ENCODE measurements at places on chromosomes 3 and 15.

GRCh38 chr3:150344079-150344759, 63.9 kb upstream of the TSC22D2 start:
- peaks cover 19% of the 10 kb centered on the region for H3K4me1 ChIP-seq
- no peak overlapping the region for H3K27ac ChIP-seq
- no peaks in the 10 kb centered on the region for H3K36me3 ChIP-seq
- no peak for DNase-seq
- H3K27me3 ChIP-seq: no peaks in the 10 kb centered on the region

DNA sequence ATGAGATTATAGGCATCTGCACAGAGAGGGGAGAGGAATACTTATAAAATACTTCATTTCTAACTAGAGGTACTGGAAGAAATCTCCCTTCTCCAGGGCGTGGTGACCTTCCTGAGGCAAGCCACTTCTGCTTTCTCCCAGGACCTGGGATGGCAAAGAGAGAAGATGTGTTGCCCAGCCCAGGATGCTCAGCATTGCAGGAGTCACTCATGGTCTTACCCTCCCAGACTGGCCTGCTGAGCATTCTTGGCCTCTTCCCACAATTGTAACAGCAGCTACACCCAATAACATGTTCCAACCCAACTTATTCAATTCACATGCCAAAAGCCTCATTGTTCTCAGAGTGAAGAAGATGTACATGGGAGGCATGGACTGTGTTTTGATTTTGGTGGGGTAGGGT, 37.9 kb downstream of the IL20RB start:
- no peaks in the 10 kb centered on the region for H3K27me3 ChIP-seq
- H3K4me1 ChIP-seq: peaks cover 20% of the 10 kb centered on the region
- peak overlapping the region; percentile 74 for H3K27ac ChIP-seq
- peak; percentile 80 for DNase-seq

DNA sequence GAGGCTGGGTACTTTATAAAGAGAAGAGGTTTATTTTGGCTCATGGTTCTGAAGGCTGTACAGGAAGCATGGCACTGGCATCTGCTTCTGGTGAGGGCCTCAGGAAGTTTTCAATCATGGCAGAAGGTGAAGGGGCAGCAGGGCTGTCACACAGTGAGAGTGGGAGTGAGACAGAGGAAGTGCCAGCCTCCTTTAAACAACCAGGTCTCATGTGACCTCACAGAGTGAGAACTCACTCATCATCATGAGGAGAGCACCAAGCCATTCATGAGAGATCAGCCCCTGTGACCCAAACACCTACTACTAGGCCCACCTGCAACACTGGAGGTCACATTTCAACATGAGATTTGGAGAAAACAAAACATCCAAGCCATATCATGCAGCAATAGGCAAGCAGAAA, 9.3 kb upstream of the RFTN1 start:
- no peak overlapping the region for H3K4me3 ChIP-seq
- peaks cover 8% of the 10 kb centered on the region for H3K4me1 ChIP-seq
- no peak for DNase-seq

DNA sequence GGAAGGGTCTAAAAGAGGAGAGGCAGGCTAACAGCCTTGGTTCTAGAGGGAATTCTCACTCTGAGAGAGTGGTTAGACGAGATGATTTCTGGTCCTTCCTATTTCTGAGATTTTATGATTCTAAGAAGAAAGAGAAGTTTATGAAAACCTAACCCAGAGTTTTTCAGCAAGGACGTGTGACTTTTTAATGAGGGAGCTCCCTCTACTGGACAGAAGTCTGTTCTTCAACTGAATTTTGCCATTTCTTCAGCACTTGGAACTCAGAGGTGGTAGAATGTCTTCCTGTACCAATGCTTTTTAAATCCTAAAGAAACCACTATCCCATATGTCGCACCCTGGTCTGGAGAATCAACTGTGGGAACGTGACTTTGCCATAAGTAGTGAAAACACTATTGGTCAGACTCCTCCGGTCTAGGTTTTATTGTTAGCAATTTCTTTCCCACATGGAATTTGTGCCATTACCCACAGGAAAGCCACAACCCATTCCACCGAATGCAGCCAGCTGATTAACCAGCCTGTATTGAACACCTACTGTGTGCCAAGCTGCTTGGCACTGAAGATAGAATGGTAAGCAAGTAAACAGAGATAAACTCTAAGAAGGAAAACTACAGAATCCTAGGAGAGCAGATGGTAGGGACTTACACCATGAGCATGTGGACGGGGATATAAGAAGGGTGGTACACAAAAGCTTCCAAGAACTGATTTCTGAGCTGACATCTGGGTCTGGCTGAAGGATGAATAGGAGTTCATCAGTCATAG, 199.5 kb upstream of the LMCD1 start:
- H3K36me3 ChIP-seq: no peaks in the 10 kb centered on the region
- peak; percentile 45 for DNase-seq
- no peak overlapping the region for H3K4me3 ChIP-seq
- no peaks in the 10 kb centered on the region for H3K27me3 ChIP-seq

DNA sequence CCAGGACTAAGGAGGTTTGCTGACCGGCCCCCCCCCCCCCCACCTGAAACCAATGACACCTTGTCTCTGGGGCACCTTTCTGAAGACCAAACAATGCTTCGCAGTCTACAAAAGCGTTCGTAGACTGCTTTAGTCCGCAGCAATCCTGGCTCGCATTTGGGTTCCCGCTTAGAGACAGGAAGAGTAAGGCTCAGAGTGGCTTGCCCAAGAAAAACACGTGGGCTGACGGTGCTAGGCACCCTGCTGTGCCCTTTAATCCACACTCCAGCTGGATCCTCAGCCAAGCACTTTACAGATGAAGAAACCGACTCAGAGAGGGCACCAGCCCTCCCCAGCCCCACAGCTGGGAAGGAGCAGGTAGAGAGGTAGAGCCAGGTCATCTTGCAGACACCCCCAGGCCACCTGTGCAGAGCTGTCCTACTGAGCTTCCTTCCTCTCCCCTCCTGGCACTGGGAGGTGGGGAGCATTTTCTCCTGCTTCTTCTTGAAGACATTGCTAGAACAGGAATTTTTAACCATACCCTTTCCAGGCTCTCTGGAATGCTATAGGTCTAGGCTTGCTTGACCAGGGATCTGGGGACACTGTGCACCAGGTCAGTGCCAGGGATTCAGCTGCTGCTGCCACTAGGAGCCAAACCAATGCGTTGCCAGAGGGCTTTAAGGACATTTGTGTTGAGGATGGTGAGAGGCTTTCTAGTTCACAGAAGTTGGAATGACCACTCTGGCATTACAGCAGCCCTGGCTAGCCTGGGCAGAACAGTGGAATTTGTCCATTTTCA, 1.0 kb upstream of the KLF15 start:
- no peaks in the 10 kb centered on the region for H3K27me3 ChIP-seq
- H3K4me1 ChIP-seq: peaks cover 33% of the 10 kb centered on the region
- peak overlapping the region; percentile 98 for H3K4me3 ChIP-seq
- peak overlapping the region; percentile 100 for H3K27ac ChIP-seq

- no peak overlapping the region for H3K27ac ChIP-seq
- no peaks in the 10 kb centered on the region for H3K36me3 ChIP-seq
- H3K27me3 ChIP-seq: no peaks in the 10 kb centered on the region
- no peaks in the 10 kb centered on the region for H3K4me1 ChIP-seq
These were observed 364.6 kb upstream of the AGTR1 start for GRCh38 chr3:148333091-148333490.

GRCh38 chr3:20668411-20668810, 482.4 kb upstream of the SGO1 start:
- no peaks in the 10 kb centered on the region for H3K27me3 ChIP-seq
- H3K4me3 ChIP-seq: no peak overlapping the region
- peaks cover 18% of the 10 kb centered on the region for H3K4me1 ChIP-seq
- no peaks in the 10 kb centered on the region for H3K36me3 ChIP-seq
- DNase-seq: no peak

GRCh38 chr3:133468251-133468721, 68.4 kb downstream of the BFSP2 start:
- no peaks in the 10 kb centered on the region for H3K4me1 ChIP-seq
- no peak overlapping the region for H3K27ac ChIP-seq
- no peak overlapping the region for H3K4me3 ChIP-seq
- H3K36me3 ChIP-seq: no peaks in the 10 kb centered on the region
- H3K27me3 ChIP-seq: no peaks in the 10 kb centered on the region
